GM12891 (cell line): ENCODE measurements at places on chromosomes 3 and 15.

DNA sequence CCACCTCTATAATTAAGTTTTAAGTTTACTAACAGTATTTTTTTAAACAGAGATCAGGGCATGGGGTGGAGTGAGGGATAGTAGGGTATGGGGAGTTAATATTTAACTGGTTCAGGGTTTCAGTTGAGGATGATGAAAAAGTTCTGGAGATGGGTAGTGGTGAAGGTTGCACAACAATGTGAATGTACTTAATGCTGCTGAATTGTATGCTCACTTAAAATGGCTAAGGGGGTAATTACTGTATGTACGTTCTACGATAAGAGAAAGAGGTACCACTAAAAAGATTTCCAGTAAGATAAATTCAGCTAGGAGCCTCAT is 101.4 kb downstream of the TNIK start:
- no peak for DNase-seq

GRCh38 chr15:96347181-96348111 is 16.9 kb downstream of the NR2F2 start:
- DNase-seq = no peak

- no peak for DNase-seq
These were observed 46.8 kb downstream of the OXSR1 start for GRCh38 chr3:38212141-38212540.

- no peak for DNase-seq
These were observed 43.2 kb upstream of the NEDD4 start for GRCh38 chr15:56036546-56037067.

DNA sequence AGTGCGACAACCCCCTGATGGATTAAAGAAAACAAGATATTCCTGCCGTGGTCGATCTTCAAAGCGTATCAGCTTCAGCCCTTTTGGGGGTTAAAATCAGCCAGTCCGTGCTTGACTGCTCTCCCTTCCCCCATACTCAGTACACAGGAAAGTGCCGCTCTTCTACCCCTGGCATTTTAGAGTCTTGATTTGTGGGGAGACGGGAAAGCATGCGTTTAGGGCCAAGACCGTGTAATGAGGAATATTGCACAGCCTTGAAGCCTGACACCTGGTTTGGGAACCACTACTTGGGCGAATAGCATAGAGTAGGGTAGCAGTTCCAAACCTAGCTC is 540 bp upstream of the EDC3 start:
- no peak for DNase-seq

- no peak for DNase-seq
These were observed 7.4 kb downstream of the SPRED1 start for GRCh38 chr15:38260077-38260476.
